ENCODE measurements at places on chromosomes 5 and 9.

DNA sequence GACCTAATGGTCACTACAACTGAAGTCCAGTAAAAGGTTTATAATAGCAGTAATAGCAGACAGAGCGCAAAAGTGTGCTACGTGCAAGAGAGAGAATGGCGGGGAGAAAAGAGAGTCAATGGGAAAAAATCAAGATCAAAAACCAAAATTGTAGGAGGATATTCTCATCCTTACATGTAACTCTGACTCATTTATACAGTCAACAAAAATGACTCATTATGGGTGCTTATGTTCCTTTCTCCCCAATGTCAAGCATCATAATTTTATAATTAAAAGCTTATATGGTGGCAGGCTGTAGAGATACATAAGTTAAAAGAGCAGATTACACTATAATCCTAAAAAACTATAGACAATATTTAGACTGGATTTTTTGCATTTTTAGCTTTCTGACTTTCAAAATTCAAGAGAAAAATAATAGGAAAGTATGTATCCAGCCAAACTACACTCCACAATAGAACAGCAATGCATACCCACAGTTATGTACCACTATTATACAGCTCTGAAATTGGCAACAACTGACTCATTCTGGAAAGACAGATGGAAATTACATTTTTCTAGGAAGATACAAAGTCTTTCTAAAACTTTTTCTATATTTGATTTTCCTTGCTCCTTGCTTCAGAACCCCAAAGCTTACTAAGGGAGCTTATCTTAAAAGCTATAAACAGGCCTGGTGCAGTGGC lies 78.4 kb downstream of the PLPP1 start:
- peak; percentile 31 for DNase-seq

DNA sequence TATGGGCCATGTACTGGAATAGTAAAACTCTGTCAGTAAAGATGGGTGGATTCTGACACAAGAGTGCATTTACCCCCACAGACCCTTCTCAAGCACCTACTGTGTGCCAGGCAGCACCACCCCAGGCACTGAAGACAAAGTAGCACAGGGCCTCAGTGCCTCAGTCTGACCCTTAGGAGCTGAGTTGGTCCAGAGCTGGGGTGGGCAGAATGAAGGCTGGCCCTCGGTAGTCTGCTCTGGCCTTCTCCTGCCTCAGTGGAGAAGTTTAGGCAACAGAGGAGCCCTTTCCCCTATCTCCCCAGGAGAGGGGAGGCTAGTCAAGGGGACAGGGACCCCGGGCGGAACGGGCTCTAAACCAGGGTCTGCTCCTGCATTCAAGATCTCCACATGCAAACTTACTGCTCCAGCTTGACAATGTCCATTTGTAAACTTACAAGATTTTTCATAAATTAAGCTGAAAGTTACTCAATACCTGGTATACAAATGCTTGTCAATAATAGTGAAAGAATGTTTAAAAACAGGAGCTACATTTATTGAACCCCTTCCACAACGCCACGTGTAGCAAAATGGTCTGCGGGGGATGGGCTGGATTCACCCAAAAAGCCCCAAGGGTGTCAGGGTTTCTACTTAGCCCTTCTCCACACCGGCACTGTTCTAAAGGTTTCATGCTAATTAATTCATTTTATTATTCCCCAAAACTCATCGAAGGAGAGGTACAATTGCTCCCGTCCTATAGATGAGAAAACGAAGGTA lies 1.5 kb downstream of the VDAC1 start:
- no peak for DNase-seq

- no peak for DNase-seq
Measured at GRCh38 chr9:109912726-109913460, 132.9 kb downstream of the PALM2AKAP2 start.

DNA sequence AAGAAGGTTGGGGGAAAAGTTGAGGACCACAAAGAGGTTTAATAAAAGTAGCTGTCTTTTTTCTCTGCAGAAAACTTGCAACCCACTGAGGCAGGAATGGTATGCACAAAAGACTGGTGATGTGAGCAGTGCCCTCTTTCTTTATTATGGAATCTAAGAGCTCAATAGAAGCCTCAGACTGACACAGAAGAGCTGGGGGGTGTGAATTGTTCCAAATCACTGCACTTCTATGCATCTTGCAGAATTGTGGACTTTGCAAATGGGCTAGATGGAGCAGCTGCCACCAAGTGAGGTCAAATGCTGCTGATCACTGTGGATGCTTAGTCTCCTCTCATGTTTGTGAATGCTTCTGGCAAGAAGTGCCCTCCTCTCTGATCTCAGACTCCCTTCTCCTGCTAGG lies 227.1 kb downstream of the ZSWIM6 start:
- DNase-seq: no peak

GRCh38 chr5:112869948-112870347 lies 8.9 kb downstream of the SRP19 start:
- DNase-seq: no peak

DNA sequence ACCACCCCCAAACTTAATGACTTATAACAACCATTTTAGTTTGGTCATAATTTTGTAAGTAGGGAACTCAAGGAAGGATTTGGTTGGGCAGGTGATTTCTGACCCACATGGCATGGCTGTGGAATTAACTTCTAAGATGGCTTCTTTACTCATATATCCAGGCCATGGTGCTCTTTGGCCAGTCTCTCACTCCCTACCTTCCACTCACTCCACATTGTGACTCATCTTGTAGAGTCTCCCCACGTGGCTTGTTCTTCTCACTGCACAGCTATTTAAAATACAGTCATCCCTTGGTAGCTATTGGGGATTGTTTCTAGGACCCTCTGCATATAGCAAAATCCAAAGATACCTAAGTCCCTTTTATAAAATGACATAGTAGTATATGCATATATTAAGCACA lies 76.6 kb upstream of the MAST4 start:
- DNase-seq: no peak

GRCh38 chr9:81461196-81461595 lies 228.2 kb downstream of the TLE1 start:
- peak; percentile 19 for DNase-seq

DNA sequence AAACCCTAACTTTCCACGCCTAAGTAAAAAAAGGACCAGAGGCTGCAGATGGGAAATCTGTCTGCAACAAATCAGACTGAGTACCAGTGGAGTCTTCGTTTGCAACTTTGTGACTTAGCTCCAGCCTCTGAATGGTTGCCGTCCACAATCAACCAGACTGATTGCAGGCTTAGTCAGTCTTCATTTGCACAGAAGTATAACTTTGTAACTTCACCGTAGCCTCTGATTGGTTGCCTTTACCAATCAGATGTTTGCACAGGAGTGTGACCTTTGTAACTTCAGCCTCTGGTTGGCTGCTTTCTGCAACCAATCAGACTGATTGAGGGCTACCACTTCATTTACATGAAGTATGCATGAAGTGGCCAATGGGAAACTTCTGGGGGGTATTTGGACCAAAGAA lies 53.7 kb downstream of the TGFBR1 start:
- no peak for DNase-seq

DNA sequence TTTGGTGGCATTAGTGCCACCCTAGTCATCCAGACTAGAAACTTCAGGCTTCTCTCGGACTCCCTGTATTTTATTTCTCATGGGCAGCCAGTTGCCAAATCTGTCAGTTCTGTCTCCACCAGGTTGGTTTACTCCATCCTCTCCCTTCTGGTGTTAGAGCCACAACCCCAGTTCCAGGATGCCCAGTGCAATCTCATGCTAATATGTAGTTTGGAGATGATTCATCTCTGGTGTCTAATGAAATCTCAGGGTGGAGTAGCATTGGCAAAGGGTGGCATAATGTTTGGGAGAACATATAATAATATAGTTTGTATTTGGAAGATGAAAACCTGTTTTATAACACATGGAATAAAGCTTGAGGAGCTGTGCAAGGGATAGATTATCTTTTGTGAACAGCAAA lies 30.2 kb downstream of the SLC46A2 start:
- DNase-seq: no peak

DNA sequence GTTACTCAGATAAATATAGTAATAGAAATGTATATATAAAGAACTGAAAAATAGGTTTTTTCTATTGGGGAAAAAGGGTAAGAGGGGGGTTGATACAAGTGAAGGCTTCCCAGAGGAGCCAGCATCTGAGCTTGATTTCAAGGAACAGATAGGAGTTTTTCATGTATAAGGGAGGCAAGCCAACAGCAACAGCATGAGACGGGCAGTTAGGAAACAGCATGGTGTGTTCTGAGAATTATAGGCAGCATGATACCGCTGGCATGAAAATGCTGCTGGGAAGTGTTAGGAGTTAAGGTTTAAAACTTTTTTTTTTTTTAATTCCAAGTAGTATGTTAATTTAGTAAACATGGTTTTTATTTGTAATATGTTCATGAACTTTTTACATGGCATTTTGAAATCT lies 9.7 kb downstream of the CDC37L1 start:
- DNase-seq: no peak

GRCh38 chr5:113503146-113503545 lies 10.3 kb upstream of the YTHDC2 start:
- DNase-seq: no peak

GRCh38 chr5:134371834-134372340 lies 518 bp downstream of the UBE2B start:
- DNase-seq: peak; percentile 64

DNA sequence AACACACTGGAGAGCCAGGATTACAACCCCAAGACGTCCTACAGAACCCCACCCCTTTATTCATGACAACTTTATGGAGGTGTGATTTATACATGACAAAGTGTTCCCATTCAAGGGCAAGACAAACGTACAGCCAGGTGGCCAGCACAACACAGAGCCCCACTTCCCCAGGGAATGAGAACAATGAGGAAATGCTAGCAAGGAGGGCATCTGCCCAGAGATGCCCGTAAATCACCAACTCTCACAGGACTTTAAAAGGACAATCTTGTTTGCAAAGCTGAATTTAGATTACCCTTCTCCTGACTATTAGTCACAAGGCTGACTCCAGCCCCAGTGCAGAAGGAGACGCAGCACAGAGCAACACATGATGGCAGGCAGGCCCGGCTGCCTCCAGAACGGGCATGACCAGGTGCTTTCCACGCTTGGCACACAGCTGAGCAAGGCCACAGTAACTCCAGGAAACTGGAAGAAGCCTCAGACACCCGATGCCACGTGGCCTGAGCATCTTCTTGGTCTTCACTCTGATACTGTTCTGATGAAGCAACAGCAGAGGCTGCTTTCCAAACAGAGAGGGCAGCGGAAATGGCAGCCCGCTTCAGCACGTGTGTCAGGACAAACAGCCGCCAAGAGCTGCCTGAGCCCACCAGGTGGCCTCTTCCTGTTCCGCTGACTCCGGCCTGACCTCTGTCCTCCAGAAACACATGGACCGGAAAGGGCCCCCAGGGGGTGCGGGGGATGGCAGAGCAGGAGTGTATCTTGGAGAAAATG lies 51.4 kb downstream of the ROR2 start:
- DNase-seq: no peak

- peak; percentile 57 for DNase-seq
Measured at GRCh38 chr9:87684627-87685219, 41.2 kb upstream of the CTSL start.

GRCh38 chr9:71819115-71819739 lies 50.9 kb upstream of the CEMIP2 start:
- DNase-seq: peak; percentile 54

Data from astrocyte of the hippocampus (primary cell).